NCI-H774 (cell line): ENCODE measurements at places on chromosomes 2 and 18.

DNA sequence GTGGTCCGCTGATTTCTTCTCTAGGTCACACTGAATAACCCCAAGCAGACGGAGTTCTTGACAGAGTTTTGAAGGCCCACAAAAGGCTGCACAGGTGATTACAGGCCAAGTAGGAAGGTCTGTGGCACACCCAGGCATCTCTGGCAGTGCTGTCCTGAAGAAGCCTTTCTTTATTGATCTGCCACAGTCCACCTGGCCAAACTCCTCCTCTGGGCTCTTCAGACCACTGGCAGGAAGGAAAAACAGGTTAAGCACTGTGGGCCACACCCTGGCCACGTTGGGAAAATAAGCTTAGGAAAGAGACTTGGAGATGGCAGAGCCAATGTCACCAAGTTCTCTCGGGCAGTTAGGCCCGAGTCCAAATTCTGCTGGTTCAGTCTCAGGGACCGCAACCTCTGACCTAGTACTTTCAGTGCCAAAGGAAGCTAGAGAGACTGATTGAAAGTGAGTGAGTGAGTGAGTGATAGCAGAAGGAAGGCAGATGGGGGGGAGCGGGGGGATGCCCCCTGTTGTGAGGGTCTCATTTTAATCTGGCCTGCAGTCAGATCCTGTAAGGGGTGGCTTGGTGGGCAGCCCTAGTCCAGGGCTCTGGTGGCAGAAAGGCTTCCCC lies 102.9 kb downstream of the TGFA start:
- DNase-seq, result no peak

GRCh38 chr2:66032226-66032775 lies 402.6 kb upstream of the MEIS1 start:
- no peak for DNase-seq

GRCh38 chr2:1081451-1082225 lies 131.0 kb downstream of the SNTG2 start:
- DNase-seq, result no peak

DNA sequence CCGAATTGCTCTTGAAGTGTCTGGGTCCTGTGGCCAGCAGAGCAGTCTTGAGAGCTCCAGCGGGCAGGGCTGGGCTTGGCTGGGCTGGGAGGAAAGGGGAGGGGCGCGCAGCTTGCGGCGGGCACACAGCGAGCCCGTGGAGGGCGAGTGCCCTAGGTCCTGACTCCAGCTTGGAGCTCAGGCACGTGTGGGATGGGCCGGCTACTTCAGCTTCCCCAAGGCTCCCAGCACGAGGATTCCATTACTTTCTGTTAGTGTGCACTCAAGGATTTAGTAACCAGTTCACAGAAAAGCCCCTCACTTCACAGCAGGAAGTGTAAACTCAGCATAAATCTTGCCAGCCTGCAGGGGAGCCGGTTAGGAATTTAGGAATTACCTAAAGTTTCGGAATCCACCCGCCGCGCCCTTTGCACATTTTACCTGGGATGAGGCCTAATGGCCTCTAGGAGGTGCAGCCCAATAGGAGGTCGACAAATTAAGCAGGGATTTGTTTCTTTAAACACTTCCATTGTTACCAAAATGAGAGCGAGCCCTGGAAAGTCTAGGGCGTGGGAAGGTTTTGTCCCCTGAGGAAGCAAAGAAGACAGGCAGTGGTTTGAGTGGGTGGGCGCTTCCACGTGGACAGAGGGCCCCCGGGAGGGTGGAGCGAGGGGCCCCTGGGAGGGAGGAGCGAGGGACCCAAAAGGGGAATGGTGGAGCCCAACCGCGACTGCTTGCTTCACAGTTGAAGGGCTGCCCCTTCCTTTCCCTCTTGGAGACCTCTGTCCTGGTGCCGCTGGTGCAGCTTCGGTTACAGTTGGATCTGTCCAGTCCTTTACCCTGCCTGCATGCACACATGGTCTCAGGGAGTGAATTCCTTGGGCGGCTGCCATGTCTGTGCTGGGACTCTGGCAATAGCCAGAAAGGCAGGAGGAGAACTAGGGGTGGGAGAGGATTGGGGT lies 93.3 kb downstream of the CTAGE1 start:
- no peak for DNase-seq

GRCh38 chr18:60746491-60746890 lies 373.9 kb upstream of the MC4R start:
- no peak for DNase-seq

DNA sequence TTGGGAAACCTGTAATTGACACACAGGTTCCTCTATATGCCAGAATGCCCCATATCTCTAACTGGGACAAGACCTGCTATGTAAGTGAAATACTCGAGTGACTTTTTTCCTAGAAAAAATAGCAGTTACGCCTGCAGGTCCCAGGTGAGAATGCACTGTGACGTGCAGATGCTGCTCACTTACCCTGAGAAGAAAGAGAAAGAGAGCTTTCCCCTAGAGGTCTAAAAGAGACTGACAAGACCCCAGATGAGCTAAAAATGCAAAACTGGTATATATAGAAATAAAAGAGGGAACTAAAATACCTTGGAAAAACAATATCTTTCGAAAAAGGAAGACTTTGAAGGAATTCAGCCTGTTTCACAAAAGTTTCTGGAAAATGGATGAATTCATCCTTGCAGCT lies 383.0 kb upstream of the DCC start:
- DNase-seq, result no peak

- no peak for DNase-seq
Measured at GRCh38 chr2:48693645-48694044, 61.9 kb downstream of the LHCGR start.

GRCh38 chr2:39778233-39778632 lies 825 bp downstream of the THUMPD2 start:
- no peak for DNase-seq

- no peak for DNase-seq
Measured at GRCh38 chr2:172213116-172213860, 110.6 kb upstream of the DLX2 start.

GRCh38 chr2:15782009-15782751 lies 158.2 kb upstream of the MYCN start:
- no peak for DNase-seq

GRCh38 chr2:233852056-233852455 lies 2.3 kb downstream of the HJURP start:
- DNase-seq, result no peak
